Stimulated activated CD4-positive, alpha-beta T cell treated with anti-CD3 and anti-CD28 coated beads, Interleukin-1b, Interleukin-23, amount 100 ng/mL, for 4 hours (primary cell): ENCODE measurements at places on chromosomes 6 and 20.
A peak's percentile ranks its signal among the peaks of the same experiment; 100 is the strongest.

DNA sequence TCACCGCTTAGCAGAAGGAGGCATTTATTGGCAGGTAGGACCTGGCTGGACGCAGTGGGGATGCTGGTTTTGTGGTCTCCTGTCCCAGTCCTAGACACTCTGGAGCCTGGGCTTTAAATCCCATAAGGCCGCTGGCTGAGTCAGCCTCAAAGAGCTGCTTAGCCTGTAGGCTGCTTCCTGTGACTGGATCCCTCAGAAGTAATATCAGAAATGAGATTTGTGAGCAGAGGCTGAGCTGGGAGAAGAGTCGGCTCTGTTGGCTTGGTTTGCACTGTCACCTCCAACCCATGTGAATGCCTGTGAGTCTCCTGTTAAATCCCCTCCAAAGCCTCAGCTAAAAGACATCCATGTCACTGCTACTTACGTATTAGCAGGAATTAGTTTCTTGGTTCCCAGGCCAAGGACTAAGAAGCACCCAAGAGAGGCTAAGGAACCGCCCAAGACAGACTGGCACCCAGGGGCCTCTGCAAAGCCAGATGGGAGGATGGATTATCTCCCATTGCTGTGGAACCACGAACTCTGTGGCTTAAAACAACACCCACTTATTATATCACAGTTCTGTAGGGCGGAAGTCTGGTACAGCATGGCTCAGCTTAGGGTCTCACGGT, 289.4 kb downstream of the CDC5L start:
- DNase-seq: no peak

DNA sequence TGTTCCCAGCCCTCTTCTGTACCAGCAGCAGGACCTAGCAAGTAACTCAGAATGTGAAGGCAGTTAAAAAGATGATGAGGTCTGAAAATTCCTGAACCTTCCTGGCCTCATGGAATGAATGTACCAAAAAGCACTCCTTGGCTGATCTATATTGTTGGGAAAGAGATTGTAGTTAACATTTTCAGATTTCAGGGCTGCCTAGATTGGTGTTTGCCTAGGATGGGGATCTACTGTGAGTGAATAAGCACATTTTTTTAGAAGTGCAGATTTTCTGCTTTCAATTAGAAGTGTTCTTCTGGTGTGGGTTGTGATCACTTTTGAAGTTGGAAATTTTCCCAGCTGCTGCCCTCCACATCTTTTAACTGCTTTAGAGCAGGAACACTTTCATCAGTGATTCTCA, 6.2 kb downstream of the MYLIP start:
- DNase-seq: no peak

DNA sequence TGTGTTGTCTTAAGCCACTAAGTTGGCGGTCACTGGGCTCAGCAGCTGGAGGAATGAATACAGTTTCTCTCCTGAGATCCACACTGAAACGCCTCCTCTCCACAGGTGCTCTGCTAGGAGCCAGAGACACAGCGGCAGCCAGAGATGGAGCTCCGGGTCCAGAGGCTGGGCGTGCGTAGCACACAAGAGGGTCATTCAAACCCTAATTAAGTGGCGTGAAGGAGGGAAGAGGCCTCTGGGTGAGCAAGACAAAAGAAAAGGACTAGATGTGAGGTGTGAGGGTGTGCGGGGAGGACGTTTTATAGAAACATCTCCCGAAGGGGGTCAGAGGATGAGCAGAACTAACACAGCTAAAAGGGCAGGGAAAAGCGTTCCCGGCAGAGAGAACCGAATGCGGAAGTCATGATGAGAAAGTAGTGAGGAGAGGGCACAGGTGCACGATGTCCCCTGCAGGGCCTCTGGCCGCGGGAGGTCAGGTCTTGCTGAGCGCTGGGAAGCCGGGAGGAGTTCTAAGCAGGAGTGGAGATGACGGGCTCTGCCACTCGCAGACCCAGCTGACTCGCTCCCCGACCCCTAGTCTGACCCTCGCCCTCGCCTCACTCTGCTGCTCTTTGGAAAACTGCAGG, 54.4 kb downstream of the BMP7 start:
- no peak for DNase-seq

DNA sequence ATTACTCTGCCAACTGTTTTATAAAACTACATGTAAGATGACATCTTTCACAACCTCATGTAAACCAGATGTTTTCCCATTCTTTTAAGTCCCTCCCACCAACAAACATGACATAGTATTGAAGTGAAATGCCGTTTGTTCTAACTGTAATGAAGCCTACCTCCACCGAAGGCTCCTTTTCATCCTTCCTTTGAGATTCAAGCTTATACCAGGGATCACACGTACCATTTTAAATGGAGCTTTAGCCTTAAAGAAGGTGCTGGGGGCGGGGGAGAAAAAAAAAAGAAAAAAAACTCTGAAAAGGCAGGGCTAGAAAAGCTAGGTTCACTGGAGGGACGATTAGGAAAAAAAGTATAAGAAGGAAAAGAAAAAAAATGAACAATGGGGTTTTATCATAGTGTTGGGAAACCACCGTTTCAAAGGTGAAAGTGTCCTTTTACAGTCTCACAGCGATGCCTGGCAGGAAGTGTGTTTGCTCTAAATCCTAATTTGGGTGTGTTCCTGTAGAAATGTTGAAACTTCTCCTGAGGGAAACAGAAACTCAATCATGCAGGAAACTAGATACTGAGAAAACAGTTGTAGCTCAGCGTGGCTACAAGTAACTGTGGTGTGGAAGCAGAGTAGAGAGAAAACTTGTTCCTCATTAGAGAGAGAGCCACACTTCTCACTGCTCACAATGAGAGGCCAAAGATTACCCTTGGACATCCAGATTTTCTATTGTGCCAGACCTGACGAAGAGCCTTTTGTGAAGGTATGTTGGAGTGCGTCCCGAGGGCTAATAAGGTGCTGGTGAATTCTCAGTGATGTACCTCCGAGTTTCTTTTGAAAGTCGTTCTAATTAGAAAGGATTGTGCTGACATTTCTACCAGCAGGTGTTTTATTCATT, 37.6 kb upstream of the HINT3 start:
- no peak for DNase-seq

DNA sequence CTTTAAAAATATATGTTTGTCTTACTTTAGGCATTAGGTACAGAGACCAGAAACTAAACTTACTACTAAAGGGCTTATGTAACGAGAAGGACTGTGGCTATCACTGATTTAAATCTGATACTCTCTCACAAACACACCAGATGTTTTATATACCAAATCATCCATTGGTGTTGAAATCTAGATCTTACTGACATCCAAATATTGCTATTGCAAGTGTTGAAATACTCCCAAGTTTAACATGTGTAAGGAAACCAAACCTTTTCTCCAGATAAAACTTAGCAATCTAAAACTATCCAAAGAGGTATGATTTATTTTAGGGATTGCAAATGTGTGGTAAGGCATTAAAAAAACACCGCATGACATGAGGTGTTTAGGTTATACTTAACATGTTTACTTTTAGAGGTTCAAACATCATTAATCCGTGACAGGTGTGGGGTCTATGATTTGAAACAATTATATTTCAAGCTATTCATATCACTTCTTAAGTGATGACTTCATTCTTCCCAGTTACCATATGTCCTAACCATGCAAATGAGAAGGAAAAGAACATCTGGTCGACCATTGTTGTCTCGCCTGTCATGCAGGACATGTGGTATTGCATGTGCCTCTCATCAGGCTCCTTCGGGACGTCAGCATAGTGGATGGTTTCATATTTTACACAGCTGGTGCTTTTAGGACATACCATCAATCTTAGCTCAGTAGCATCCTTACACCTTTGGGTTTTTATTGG, 168.3 kb upstream of the SPACA1 start:
- DNase-seq: no peak

GRCh38 chr20:22160101-22160652, 424.2 kb downstream of the FOXA2 start:
- DNase-seq: no peak

DNA sequence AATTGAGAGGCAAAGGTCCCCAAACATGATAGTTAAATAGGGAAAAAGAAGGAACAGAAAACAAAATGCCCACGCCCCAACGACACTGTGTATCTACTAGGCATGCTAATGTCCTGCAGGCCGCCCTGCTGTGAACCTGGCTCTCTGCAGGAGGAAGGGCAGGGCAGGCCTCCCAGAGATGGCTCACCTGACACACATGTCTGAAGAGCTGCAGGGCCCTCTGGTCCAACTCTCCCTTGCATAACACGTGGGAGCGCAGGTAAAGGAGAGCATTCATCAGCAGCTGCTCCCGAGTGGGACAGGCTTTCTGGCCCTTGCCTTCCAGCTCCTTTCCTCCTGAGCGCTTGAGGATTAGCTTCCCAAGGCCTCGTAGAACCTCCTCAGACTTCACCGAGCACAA, 53.7 kb upstream of the LYRM2 start:
- no peak for DNase-seq

GRCh38 chr6:158686791-158687381, 37.0 kb downstream of the SYTL3 start:
- DNase-seq: no peak

DNA sequence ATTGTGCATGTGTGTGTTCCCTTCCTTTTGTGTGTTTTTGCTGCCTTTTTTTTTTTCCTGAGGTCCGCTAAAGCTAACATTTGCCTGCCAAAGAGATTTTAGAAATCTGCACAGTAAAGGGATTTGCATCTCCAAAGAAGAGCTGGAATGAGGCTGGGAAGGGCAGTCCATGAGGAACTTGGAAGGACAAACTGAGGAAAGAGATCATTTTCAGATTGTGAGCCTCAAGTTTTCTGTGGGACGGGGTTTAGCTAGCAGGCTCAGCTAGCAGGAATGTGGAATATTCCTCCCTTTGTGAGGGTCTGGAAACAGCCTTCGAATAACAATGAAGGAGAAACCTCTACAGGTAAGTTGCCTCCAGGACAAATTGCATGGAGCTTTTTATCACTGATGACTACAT, 3.8 kb downstream of the INSM1 start:
- DNase-seq: no peak

DNA sequence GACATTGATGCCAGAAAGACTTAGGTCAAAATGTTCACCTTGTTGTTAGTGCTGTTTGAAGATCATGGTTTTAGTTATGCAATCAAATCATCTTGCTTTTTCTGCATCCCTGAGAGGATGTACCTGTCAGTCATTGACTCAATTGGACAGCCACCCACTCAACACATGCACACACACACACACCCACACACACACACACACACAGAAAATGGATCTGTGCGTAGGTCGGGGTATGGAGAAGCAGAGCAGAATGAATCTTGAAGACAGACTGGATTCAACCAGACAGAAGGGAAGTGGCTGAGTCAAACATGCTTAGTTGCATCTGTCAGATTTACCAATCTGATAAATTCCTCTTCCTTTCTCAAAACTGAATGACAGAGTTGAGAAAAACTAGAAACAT, 19.1 kb upstream of the ZSCAN23 start:
- no peak for DNase-seq

- no peak for DNase-seq
These were observed 73.0 kb upstream of the PBOV1 start for GRCh38 chr6:138291036-138291848.

DNA sequence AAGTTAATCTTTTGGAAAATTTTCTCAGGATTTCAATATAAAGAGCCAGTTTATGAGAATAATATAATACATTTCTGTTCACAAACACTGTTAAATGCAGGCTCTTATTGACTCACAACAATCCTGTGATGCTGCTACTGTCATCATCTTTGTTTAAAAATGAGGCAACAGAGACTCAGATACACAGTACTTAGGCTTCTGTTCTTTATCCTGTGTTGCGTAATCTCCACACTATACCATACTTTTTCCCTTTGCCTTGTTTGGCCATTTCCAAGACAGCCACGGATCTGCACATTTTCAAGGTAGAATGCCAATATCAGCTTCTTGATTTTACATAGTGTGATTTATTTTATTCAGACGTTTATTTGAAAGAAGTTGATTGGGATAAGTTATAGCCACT, 699.0 kb upstream of the CITED2 start:
- DNase-seq: no peak

DNA sequence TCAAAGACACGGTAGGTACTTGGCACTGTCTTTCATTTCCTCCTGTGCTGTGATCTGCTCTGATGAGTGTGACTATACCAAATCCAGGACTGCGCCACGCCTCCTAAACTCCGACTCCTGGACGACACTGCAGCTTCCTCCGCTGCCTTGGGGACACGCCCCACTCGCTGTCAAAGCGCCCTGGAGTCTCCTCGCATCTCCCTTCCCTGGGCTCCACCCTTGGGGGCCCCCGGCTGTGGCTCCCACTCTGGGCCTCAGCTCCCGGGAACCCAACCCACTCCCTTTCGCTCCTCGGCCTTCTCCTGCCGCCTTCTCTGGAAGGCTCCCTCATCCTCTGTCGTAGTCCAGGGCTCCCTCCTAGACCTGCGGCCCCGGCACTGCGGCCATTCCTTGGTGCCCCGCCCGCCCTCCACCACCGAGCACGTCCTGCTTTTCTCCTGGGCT, 61.2 kb downstream of the RSPH3 start:
- DNase-seq: peak; percentile 6

GRCh38 chr6:75437421-75437891, 56.1 kb downstream of the FILIP1 start:
- no peak for DNase-seq

DNA sequence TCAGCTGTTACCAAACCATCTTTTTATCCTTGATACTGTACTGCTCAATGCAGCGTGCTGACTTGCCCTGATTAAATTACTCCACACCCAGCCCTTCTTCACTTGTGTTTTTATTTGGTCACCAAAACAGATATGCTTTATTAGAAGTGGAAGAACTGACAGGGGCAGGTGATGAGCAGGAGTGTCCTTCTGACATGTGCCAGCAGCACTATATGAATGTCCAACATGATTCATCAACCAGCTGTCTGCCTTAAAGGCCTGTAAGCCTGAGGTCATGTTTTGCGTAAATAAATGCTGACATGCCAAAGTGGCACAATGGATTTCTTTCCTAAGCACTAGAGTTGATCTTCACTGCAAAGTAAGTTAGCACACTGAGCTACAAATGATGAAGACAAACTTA, 15.4 kb downstream of the POPDC3 start:
- DNase-seq: no peak

DNA sequence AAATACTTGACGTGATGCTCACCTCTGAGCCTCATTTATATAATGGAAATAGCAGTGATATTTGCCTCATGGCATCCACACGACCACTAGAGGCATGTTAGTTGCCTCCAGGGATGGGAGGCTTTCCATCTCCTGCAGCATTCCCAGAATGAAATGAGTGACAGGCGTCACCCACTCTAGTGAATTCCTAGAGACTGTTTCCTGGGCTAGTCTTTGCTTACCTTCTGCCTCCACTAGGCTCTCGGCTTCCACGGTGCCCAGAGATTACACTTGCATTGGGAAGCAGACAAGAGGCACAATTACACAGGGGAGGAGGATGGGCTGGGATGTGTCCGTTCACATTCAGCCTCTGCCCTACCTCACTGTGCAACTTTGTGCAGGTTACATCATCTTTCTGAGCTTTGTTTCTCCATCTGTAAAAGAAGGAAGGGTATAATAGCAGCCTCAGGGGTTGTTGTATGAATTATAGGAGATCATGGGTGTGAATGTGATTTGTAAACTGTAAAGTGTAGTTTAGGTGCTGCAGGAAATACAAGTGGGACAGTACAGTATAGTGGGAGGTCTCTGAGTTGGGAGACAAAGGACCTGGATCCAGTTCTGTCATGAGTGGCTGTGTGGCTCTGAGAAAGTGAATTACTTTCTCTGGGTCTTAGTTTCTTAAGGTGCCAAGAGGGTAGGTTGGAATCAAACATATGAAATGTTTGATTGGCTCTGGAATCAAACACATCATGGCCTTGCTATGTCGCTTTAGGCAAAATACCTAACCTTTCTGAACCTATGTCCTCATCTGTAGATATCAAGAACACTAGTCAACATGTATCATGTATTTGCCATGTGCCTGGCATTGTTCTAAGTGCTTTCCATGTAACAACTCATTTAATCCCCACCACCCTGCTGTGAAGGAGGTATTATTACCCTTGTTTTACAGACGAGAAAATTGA, 3.6 kb upstream of the VSTM2L start:
- no peak for DNase-seq
